GM23338 (cell line): ENCODE measurements at places on chromosomes 3 and 15. TPM values are rescaled to one million over a fixed set of nuclear protein-coding genes. Genes with fewer than 3 reads are reported as not detected.

The CLDN1 gene
- 4.2 and 4.6 TPM in 2 replicates for total RNA-seq

The TRH gene
- 0.28 TPM in 1 of 2 replicates, not detected in the other for total RNA-seq

The CLDN16 gene
- not detected in 2 replicates for total RNA-seq

The VILL gene
- 4.2 and 9.8 TPM in 2 replicates for total RNA-seq

The SPATA12 gene
- total RNA-seq: 0.10 TPM in 1 of 2 replicates, not detected in the other

The CAPN3 gene
- total RNA-seq: 1.1 and 2.1 TPM in 2 replicates

The SH2D7 gene
- not detected in 2 replicates for total RNA-seq

The MAGEL2 gene
- total RNA-seq: 10.1 and 10.2 TPM in 2 replicates

The GPR62 gene
- 0.38 TPM in 1 of 2 replicates, not detected in the other for total RNA-seq

The NOX5 gene
- total RNA-seq: 0.03 TPM in 1 of 2 replicates, not detected in the other

The MST1 gene
- total RNA-seq: 8.7 and 11.1 TPM in 2 replicates

The PLOD2 gene
- 30.5 and 31.7 TPM in 2 replicates for total RNA-seq

DNA sequence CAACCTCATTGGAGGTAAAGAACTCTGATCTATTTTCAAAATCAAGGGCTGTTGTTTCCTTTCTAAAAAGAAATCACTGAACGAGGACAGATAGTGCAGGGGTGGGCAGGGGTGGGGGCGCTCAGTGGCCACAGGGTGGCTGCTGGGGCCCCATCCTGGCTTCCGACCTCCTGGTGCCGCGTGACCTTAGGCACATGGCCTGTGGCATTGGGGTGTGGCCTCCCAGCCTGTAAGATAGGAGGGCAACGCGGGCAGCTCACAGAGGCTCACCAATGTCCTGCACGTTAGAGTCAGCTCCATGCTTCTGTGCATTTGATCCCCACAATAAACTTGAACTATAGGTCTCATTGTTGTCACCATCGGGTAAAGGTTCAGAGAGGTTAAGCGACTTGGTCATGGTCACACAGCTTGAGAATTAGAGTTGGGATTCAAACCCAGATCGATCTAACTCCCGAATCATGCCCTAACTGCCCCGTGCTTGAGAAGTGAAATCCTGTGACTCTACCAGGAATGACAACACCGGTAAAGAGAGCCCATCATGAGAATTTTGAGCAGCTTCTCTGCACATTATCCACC, 148.0 kb upstream of the SLC6A11 start:
- DNase-seq: no peak

GRCh38 chr15:47951781-47952180, 169.0 kb upstream of the SLC24A5 start:
- DNase-seq: no peak

DNA sequence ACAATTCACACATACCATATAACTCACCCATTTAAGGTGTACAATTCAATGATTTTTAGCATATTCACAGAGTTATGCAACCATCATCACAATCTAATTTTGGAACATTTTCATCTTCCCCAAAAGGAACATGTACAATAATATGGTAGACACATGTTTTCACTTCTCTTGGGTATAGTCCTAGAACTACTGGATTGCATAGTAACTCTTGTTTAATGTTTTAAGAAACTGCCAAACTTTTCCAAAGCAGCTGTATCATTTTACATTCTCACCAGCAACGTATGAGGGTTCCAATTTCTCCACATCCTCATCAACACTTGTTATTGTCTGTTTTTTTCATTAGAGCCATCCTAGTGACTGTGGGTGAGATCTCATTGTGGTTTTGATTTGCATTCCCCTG, 14.3 kb downstream of the BNC1 start:
- no peak for DNase-seq

DNA sequence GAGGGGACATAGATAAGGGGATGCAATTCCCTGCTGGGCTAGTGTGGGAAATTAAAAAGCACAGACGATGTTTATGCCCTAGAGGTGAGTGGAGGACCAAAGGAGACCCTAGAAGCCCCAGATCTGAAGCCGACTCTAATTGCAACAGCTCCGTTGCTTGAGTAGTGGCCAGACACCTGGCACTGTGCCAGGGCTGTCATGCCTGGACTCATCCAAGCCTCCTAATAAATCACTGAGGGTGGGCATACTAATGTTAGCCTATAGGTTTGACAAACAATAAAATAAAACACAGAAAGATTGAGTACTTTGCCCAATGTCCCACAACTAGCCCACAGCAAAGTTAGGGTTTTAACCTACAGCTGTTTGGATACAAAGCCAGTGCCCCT, 25.4 kb upstream of the MRPS22 start:
- DNase-seq: no peak

GRCh38 chr3:179771797-179772196, 119.0 kb downstream of the USP13 start:
- no peak for DNase-seq

DNA sequence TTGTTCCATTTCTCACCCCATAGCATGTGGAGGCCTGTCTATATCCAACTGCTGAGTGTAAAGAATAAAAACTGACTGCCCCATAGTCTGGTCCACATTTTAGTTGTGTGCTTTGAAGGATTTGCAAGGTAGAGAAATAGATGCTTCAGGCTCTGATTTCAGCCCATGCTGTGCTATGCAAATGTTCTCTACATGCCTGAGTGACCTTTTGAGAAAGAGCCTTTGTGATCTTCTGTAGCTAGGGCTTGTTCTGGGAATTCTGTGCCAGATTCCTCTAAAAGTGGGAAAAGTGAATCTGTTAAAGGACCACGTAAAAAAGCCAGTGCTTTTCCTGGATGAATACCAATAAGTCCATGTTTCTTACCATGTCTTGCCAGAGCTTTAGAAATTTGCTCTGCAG, 5.2 kb downstream of the KCTD6 start:
- peak; percentile 81 for DNase-seq

- no peak for DNase-seq
Measured at GRCh38 chr3:112448939-112449338, 50.3 kb downstream of the BTLA start.

DNA sequence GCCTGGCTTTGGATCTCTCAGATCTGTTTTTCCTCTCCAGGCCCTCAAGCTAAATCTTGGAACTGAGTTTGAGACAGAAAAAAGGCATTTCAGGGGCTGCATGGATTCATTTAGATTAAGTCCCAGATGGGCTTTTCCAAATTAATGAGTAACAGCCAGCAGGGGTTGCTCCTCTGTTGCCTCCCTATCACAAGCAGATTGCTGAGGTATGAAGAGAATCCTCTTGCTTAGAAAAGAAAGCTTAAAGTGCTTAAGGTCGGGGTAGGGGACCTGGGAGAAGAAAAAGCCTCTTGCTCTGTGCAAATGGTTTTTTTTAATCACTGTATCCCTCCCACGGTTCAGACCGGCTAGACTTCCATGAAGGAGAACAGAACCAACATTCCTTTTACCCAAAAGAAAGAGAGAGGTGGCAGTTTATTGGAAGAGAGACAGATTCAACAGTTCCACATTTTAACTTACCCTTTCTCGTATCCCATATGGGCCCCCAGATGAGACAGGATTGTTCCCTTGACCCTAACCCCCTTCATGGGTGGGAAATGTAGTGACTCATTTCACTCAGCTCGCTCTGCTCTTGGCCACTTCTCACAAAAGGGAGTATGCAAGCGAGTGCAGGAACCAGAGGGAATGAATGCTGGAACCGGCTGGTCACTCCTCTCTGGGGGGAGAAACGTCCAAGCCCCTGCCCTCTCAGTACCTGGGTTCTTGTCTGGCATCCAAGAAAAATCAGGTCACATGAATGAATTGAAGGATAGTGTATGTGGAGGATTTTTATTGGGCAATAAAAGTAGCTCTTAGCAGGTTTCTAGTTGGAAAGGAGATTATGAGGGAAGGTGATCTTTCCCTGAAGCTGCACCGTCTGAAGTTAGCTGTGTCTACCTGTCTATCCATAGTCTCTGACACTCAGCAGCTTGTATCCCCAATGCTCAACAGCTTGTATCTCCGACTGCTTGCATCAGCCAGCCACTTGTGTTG, 745.2 kb downstream of the SI start:
- peak; percentile 52 for DNase-seq

DNA sequence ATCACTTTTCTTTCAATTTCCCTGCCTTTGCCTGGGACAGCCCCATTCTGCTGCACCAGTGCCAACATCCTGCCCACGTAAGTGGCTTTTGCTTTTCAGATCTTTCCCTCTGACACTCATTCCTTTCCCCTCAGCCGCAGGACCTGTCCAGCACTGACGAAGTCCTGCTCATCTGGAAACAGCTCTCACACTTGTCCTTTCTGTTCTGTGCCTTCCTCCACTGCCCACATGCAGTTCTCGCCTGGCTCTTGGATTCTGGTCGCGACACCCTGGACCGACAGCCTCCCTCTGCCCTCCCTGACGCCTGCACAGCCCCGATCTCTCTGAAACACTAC, 99.7 kb downstream of the ADCY5 start:
- no peak for DNase-seq

GRCh38 chr3:172461530-172462138, 13.4 kb upstream of the GHSR start:
- peak; percentile 71 for DNase-seq

DNA sequence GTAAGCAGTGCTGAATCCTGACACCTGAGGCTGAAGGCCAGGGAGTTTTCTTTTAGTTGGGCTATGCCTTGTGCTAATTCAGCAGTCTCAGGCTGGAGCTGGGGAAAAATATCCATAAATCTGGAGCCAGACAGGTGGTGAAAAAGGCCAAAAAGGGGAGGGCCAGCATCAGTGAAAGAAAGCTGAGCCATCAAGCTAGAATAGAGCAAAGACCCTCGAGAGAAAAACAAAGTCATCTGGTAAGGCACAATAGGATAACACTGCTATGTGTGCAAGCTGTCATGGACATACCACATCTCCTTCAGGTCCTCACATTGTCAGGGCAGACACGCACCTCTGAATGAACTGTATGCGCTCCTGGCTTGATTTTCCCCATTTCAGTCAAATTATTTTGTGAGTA, 687.9 kb downstream of the SQOR start:
- no peak for DNase-seq

- DNase-seq: peak; percentile 97
Measured at GRCh38 chr15:84658080-84658787, at the start of gene NMB. TSS of gene NMB (minus strand) at chr15:84658199. CDS start at chr15:84658152, 47 bp downstream.

GRCh38 chr15:20106026-20106425, 435.6 kb downstream of the GOLGA6L6 start:
- DNase-seq: peak; percentile 0

- DNase-seq: no peak
Measured at GRCh38 chr3:60086811-60087210, 1037.0 kb upstream of the CFAP20DC start.

DNA sequence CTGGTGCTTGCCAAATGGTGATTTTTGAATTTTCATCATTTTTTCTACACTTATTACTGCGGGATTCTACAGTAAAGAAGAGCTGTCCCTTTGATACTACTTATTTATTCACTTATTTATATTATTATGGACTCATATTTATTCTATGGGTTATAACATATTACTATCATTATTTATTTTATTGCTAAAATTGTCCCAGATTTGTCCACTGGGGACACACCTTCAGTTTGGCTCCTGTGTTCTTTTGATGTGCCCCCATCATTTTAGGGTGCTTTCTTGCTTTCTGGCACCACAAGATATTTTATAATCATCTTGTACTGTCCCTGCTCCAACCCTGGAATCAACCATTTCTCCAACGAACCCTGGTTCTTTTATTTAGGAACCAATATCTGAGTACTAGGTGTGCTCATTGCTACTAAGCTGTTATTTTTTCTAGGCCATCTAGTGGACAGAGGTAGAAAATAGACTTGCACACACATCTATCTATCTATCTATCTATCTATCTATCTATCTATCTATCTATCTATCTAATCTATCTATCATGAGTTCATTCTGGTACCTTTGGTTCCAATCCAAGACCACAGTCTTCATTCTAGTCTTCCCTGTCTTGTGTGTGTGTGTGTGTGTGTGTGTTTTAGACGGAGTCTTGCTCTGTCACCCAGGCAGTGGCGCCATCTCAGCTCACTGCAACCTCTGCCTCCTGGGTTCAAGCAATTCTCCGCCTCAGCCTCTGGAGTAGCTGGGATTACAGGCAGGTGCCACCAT, 16.0 kb downstream of the SLC22A14 start:
- peak; percentile 28 for DNase-seq

DNA sequence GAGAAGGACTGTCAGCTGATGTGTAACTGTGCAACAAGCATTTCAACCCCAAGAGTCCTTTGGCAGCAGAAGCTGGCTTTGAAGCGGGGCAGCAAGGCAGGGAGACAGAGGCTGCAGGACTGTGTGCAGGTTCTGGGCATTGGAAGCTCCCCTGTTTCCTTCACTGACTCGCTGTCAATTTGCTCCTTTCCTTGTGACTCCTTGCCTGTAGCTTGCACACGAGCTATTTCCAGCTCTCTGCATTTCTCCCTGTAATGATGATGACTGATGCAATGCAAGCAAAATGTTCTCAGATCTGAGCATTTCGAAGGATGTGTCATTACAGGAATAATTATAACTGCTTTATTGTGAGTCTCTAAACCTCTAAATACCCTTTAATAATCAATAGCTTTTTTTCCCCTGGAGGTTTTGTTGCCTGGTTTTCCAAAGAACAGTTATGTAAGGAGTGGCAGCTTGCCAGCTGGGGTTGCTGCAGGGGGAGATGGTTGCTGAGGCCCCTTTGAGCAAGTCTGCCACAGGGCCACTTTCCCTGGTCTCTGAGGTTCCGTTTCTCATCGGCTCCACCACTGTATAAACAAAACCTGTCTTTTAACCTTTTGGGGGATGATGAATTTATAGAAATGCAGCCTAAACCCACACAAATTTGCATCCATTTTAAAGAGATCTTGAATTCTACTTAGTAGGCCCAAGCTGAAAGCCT, 2.8 kb downstream of the APOD start:
- DNase-seq: no peak

- DNase-seq: no peak
Measured at GRCh38 chr3:152193673-152194267, 75.0 kb upstream of the MBNL1 start.

DNA sequence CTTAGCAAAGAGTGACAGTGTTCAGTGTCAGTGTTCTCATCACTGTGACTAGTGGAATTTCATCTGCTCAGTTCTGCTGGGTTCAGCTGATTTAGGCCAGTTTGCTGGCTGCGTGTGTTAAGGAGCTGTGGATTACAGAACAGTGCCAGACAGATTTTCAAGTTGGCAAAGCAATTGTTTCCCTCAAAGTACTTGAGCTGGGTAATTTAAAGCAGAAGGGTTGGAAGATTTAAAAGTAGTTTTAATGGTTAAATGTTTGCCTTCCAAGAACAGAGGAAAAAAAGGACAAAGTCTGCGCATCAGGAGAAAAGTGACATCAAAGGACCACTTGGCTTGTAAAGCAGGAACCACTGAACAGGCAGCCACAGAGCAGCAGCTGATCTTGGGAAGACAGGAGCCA, 8.7 kb downstream of the ESYT3 start:
- DNase-seq: no peak
